ENCODE measurements at places on chromosomes 7 and 10.
A peak's percentile ranks its signal among the peaks of the same experiment; 100 is the strongest.

GRCh38 chr10:15515202-15515601 is 144.1 kb upstream of the FAM171A1 start:
- DNase-seq, result peak; percentile 78

DNA sequence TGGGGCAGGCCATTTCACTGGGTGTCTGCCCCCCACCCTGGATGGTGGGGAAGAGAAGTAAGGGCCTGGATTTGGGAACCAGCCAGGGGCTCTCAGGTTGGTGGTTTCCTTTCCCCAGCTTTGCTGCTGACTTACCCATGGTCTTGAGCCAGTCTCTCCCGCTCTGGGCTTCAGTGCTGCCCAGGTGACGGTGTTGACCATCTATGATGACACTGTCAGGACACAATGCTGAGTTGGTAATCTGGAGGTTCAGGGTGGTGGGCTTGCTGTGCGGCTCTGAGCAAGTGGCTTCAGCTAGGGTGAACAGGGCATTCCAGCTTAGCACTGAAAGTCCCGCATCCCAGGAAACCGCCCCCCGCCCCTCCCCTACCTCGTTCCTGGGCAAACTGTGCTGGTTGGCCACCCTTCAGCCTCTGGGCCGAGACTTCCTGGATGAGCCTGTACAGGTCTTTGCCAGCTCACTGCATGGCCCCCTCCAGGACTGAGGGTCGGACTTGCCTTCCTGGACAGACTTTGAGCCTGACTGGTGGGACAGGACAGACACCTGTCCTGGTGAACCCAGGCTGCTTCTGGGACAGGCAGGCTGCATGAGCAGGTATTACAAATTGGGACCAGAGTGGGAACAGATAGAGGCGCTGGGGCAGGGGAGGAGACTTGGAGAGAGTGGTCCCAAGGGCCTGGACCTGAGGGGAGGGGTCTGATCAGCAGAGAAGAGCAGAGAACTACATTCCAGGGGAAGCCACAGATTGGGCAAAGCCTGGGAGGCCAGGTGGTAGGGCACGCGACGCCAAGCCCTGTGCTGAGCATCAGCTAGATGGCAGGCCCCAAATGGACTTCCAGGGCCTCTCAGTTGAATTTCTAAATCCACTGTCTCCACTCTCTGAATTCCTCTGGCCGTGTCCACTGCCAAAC is 19.9 kb upstream of the ZMIZ1 start:
- DNase-seq, result no peak

DNA sequence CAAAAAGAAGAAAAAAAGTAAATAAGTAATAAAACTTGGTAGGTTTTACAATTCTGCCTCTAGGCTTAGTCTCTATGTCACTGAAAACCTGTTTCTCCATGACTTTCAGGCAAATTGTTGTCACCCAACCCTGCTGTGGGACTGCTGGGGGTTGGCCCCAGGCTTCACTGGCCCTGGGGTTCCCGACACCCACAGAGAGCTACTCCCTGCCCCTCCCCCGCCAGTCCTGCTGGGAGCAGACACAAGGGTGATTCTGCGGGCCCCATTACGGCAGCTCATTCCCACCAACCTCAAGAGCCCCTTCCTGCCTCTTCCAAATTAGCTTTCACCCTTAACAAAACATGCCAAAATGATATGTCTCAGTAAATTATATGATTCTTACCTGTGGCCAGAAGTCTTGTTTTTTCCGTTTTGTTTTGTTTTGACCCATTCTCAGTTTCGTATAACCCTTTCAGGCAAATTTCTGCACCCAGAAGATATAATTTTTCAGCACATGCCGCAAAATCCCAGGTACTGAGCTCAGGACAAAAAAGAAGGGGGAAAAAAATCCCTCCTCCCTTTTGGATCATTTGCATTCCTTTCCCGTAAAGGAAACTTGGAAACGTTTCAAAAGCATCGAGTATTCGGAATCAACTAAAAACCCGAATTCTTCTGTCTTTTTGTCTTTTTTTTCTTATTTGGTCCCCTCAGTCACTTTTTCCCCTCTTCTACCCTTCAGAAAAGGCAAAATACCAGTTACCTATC is 27.8 kb downstream of the CHST15 start:
- DNase-seq, result no peak

DNA sequence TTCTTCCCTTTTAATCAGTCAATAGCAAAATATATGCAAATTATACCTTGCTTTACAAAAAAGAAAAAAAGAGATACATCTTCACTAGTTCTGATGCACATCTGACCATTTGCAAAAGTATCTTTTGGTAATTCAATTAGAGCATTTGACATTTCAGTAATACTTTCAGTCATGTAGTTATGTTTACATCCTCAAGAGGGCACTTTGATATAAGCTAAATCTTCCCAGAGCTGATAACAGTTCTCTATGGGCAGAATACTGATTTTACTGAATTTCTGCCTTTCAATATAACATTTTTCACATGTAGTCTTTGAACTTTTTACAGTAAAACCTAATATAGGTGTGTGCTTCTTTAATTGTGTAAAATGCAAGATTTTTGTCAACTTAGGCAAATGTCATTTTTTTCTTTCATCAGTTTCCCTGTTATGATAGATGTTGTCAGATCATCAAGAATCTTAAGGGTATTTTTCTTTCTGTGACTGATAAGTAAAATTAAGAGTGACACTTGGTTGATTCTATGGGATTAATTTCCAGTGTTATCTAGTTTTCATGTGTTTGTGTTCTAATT is 703.5 kb upstream of the SEMA3D start:
- no peak for DNase-seq

GRCh38 chr10:63605197-63605967 is 84.2 kb downstream of the REEP3 start:
- no peak for DNase-seq

DNA sequence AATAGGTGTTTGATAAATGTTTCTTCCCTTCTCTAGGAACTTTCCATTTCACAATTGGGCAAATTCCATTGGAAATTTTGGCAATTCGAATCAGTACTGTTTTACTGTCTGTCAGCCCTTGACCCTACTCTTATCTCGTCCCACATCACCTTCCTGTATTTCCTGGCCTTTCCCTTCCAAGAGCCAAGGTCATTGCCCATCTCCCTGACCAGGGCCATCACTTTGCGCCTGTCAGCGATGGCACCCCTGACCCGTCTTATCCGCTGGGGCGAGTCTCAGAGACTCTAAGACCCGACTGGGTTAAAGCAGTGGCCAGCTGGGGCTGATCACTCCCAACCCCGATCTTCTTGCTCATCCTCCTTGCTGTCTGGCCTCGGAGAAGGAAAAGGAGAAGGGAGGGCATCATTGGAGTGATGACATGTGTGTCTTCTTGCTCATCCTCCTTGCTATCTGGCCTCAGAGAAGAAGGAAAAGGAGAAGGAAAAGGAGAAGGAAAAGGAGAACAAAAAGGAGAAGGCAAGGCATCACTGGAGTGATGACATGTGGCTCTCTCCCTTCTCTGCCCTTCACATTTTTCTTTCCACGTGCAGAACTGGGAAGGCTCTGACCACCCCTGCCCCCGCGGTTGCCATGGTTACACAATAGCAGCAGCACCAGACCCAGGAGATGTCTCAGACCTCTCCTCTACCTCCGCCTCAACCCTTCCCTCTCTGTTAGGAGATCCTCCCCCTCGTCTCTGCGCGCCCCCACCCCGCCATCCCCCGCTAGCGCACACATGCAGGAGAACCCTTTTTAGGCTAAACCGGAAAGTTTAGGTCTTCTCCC is 2.0 kb downstream of the SEMA3D start:
- DNase-seq, result no peak

DNA sequence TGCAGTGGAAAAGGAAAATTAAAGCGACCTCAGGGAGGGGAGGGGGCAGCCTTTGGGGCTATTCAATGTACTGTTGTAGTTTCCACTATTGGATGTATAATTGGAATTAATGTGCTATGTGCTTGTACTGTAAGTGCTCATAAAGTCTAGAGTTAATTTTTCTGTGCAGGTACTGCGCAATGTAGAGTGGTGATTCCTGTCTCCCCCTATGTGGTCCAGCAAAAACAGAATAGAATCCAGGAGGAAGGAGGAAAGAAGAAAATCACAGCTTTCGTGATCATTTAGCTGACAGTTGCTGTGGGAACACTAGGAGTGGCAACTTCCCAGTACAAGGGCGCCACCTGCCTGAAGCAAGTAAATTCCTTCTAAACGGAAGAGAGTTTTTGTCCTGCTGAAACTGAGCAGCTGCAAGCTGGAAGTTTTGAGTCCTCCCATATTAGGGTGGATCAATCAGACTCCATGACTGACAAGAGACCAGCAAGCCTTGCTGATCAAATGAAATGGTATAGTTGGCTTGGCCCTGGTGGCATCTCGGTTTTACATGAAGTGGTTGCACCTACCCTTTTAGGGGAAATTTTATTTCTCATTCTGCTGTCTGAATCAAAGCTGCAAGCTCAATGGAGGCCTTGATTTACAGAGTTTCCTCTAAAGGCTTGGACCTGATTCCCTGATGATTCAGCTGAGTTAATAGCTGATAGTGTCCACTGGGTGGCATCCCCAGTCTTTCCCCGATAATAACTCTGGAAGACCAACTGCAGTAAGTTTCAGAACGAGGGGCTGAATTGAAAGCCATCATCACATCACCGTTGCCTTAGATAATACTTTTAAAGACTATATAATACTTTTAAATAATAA is 299.8 kb downstream of the HGF start:
- DNase-seq, result peak; percentile 63

- DNase-seq, result no peak
Observed at GRCh38 chr7:149723082-149723767, 50.2 kb downstream of the ZNF467 start.

DNA sequence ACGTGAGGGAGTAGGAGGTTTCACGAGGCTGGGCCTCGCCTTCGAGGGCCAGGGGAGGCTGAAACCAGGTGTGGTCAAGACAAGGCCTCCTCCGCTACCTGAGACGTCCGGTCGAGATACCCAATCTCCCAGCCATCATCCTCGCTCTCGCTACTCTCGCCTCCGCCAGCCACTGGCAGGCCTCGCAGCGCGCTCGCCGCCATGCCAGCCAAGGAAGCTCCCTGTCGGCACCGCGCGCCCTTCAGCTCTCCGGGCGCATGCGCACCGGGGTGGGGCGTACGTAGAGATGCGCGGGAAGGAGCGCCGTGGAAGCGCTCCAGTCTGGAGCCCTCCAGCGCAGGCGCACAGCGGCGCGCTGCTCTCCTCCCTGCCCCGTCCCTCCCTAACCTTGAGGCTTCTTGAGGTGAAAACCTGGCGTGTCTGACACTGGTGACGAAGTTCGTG is at the start of gene ASZ1:
Gene ASZ1 (minus strand): TSS at position 236 of the 444 bp plus-strand sequence. CDS start 33 bp downstream, at position 203.
- no peak for DNase-seq

GRCh38 chr7:46153583-46153950 is 232.5 kb upstream of the IGFBP3 start:
- DNase-seq, result no peak

GRCh38 chr10:32362571-32362970 is 15.6 kb upstream of the EPC1 start:
- DNase-seq, result no peak

- DNase-seq, result no peak
Observed at GRCh38 chr7:101630591-101630990, 1.5 kb upstream of the MYL10 start.

DNA sequence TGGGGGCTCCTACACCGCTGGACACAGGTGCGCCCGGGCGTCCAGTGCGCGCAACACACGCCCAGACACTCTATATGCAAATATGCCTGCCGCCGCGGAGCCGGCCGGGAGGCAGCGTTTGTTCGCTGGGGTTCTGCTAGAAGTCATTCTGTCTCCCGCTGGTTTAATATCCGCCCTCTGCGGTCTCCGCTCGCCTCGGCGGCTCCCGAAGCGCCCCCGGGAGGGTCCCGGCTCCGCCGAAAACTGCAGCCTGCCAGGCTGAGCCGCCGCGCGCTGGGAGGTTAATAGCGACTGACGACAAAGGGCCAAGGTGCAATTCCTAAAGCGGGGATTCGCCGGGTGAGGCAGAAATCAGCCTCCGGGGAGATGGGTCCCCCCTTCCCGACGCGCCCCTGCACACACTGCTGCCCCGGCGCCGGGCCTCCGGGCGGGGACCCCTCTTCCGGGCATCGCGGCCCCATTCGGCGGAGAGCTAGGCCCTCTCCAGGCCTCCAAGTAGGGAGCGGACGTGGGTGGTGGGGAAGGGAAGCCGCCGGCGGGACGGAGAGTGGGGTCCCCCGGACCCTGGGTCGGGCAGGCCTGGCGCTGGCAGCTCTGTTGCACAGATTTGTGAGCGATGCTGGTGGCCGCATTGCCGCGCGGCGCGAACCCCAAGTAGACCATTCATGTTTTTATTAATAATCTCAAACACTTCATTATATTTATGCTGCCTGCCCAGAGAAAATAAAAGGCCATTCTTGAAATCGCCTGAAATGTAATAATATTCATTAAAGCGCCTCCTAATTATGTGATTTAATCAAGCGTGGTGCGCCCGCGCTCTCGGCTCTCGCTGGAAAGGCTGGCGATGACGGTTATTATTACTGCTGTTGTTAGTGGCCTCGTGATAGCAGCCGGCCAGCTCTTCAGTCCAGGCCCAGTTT is 9.1 kb downstream of the EN2 start:
- no peak for DNase-seq

Data from breast epithelium (tissue), 4 donors.